Activated CD4-positive, alpha-beta T cell treated with anti-CD3 and anti-CD28 coated beads, Interleukin-2, amount 50 U/mL, for 1 hour (primary cell): ENCODE measurements at places on chromosomes 1 and 21.

DNA sequence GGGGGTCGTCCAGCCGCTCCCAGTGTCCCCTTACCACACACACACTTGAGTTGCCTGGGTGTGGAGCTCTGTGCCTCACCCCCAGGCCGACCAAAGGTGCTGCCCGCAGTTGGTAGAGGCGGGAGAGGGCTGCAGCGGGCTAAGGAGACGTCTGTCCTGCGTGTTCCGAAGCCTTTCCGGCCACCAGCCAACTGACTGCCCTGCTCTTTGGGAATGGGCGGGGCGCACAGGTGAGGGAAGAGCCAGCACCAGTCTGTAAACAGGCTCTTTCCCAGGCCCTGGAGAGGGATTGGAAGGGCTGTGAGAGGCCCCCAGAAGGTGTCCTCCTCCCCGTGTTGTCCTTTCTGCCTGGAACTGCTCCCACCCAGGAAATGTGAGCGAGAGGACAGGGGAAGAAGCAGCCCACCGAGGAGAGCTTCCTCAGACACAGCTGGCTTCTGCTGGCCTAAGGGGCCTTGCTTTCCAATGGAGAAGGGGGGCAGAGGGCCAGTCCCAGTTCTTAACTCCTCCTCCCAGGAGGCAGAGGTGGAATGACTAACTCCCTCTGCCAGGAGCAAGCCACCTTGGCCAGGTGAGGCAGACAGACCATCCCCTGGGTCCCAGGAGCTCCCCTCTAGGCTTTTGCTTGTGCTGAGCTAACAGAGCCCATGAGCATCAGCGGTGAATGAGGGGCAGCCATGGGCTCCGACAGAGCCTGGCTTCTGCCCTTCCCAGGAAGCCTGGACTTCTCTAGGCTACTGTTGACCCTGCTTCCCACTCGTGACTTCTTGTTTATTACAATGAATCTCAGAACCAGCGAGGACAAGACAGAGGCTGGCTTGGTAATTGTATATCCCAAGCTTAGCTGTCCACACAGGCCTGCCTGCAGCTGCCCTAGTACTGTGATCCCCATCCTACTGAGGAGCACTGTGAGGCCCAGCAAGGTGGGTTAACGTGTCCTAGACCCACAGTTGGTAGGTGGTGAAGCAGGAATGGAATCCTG lies 158.1 kb upstream of the COA6 start:
- DNase-seq: no peak

DNA sequence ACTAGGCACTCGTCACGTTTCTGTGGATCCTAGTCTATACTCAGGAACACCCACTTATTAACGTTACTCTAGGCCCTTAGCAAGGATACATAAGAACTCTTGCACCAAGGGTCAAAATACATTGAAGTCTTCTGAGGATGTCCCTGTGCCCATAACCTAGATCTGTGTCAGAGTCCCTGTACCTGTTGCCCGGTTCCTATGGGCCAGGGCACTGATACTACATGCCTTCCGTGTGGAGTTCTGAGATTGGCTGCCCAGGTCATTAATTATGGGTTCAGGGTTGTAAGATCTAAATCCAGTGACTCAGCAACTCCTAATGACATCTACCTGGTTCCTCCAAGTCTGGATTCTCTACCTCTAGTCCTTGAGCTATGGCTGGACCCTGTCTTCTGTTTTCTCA lies 69.5 kb downstream of the GPR137B start:
- DNase-seq: no peak

GRCh38 chr21:30733026-30733425 lies 14.0 kb downstream of the KRTAP21-2 start:
- DNase-seq: no peak

- DNase-seq: no peak
Measured at GRCh38 chr1:53196017-53196484, 573 bp upstream of the CPT2 start.

- no peak for DNase-seq
Measured at GRCh38 chr1:88035578-88035977, 648.5 kb upstream of the PKN2 start.

DNA sequence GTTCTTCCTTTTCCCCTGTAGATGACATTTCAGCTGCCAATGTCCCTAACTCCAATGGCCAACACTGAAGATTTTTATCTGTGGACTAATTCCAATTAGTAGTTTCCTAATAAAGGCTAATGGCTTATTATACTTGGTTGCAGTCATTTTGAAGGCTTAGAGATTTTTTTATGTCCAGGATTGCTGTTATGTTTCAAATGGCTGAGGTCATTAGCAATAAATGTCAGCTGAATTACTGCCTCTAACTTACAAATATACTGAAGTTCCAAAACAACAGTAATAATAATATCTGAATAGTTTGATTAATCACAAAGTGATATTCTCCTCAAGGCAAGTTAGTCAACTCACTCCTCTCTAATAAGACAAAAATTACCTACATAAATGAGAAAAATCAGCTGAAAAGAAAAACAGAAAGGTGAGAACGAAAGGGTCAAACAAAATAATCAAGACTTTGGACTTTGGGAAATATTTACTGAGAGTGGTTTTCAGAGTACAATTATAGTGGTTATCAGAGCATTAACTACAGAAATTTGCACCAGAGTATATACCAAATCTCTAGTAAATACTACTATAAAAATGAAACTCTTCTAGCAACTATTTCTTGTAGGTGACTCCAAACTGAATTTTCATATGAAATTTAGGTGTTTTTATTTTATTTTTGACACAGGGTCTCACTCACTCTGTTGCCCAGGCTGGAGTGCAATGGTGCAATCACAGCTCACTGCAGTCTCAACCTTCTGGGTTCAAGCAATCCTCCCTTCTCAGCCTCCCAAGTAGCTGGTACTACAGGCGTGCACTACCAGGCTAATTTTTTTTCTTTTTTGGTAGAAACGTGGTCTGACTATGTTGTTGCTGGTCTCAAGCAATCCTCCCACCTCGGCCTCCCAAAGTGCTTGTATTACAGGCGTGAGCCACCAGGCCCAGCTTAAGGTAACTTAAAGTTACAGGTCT lies 3.5 kb downstream of the ZZZ3 start:
- DNase-seq: no peak

- DNase-seq: no peak
Measured at GRCh38 chr1:65866439-65866838, 73.7 kb downstream of the PDE4B start.

DNA sequence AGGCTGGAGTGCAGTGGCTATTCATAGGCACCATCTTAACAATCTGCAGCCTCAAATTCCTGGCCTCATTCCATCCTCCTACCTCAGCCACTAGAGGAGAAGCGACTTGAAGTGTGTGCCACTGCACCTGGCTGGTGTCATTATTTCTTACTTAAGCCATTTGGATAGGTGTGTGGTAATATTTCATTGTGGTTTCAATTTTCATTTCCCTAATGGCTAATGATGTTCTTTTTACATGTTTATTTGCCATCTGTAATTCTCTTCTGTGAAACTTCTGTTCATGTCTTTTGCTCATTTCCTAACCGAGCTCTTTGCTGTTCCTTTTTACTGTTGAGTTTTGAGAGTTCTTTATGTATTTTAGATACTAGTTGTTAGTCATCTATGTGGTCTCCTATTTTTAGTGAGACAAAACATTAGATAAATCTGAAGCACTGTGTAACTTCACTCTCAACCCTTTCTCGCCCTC lies 66.8 kb downstream of the SLC27A3 start:
- no peak for DNase-seq
